ENCODE measurements at places on chromosomes 12 and 14.

DNA sequence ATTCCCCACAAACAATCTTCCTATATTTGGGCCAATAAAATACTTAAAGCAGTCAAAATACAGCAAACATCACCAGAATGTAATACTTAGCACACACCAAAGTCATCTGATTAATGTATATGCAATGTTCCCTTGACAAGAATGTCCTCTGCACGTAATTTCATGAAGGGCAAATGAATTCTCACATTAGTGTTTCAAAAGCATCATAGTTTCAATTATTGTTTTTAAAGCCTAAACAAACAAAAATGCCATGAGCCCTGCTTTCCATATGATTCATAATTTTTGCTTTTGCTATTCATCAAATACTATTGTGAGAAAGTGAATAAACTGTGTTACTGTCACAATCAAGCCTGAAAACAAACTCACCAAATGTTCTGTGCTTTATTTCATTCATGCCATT, 156.0 kb downstream of the EPS8 start:
- no peak for DNase-seq

GRCh38 chr12:123951467-123951866, 21.2 kb downstream of the CCDC92 start:
- DNase-seq = no peak

GRCh38 chr12:55797068-55797467, 20.5 kb downstream of the SARNP start:
- DNase-seq = peak; percentile 21

DNA sequence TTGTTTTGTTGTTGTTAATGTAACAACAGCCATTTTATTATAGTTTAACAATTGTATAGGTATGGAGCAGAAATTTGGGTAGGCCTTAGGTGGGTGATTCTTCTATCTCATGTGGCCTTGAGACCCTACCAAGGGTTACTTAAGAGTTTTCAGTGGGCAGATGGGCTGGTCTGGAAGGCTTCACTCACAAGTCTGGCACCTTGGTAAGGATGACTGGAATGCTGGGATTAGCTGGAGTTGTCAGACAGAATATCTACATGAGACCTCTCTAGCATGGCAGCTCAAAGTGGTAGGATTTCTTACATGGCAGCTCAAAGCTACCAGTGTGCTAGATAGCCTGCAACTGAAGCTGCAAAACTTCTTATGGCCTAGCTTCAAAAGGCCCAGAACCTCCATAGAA, 2.2 kb upstream of the MARS1 start:
- DNase-seq = no peak

DNA sequence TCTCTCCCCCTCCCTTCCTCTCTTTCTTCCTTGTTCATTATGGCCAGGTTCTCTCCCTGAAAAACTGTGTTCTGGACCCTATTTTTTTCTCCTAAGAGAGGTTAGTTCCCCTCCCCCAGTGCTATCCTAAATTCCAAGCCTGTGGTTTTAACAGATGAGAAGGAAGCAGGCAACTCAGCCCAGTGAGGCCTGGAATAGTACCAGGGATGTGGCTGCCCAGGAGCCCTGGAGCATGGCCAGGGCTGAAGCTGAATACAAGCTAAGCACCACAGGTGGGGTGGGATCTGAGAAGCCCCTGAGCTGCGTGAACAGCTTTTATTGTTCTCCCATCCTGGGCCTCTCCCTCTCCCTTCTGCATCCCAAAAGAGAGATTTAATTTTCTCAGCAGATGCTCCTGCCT, 1581.3 kb upstream of the TMEM132C start:
- peak; percentile 14 for DNase-seq

GRCh38 chr12:4137015-4137414, 136.5 kb upstream of the CCND2 start:
- no peak for DNase-seq

GRCh38 chr12:52232674-52233461, at the start of gene KRT7:
Gene KRT7, plus strand, starts transcription at chr12:52233243. Its CDS starts 54 bp downstream, at chr12:52233297.
- DNase-seq = no peak

DNA sequence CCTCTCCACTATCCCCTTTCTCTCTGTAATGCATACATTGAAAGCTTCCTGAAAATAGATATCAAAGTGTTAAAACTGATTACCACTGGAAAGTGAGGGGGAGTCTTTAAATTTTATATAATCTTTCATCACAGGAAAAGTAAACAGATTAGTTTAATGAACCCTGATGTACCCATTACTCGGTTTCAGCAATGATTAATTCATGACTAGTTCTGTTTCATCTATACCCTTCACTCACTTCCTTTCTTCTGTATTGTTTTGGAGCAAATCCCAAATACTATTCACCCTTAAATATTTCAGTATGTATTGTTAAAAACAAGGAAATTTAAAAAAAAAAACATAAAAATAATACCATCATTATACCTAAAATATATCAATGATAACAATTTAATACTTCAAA, 67.3 kb upstream of the TMCC3 start:
- DNase-seq = no peak

- DNase-seq = no peak
Observed at GRCh38 chr12:104740668-104741067, 217.4 kb downstream of the SLC41A2 start.

- DNase-seq = no peak
Observed at GRCh38 chr12:130816097-130816496, 23.0 kb downstream of the STX2 start.

GRCh38 chr14:54329082-54329695, 67.6 kb upstream of the CDKN3 start:
- DNase-seq = peak; percentile 56

DNA sequence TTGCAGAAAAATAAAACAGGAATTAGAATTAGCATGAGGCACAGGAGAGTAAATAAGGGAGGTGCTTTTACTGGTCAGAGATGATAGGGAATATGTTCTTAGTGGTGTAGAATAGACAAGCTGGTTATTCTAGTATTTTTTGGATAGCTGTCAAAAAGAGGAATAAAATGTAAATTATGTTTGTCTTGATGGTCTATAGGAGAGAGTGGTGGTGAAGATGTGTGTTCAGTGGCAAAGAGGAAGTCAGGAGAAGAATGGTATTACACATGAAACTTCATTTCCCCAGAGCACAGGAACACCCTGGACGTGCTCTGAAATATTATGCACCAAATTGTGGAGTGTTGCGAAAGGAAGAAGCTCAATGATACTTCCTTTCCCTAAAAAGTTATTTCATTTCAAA, 27.8 kb downstream of the MUCL1 start:
- DNase-seq = no peak

DNA sequence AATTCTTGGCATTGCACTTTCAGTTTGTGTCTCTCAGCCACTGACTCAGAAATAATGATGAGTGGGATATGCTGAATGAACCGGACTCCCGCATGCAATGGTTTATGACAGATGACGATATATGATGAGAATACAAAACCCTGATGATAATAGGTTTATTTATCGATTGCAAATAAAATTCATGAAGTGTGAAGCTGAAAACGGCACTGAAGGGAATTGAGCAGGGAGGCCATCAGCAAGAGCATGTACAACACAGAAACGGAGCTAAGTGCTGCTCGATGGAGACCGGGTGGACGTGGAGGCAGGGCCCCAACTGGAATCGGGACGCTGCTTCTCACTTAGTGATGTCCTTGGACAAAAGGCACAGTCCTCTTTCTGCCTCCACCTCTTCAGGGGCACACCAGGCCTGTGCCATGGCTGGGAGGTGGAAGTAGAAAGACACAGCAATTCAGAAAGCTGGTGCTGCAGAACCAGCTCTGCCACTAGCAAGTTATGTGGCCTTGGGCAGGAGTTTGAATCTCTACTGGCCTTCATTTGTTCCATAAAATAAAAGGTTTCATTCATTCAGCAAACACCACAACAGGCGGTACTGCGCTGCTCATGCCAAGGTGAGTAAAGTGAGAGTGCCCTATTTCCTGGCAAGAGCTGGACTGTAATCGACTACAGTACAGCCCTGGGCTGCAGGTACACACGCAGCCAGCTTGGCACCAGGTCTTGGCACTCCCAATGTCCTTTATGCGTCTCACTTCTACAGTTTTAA, 117.0 kb downstream of the EGLN3 start:
- DNase-seq = no peak

All from astrocyte (in vitro differentiated cells and primary cell).